Fibroblast of lung (primary cell): ENCODE measurements at places on chromosomes 7 and 10.
A peak's percentile ranks its signal among the peaks of the same experiment; 100 is the strongest.

- no peak overlapping the region for H3K4me3 ChIP-seq
- no peaks in the 10 kb centered on the region for H3K36me3 ChIP-seq
- H3K27ac ChIP-seq: no peak overlapping the region
Observed at GRCh38 chr10:113823389-113823788, 30.5 kb downstream of the DCLRE1A start.

DNA sequence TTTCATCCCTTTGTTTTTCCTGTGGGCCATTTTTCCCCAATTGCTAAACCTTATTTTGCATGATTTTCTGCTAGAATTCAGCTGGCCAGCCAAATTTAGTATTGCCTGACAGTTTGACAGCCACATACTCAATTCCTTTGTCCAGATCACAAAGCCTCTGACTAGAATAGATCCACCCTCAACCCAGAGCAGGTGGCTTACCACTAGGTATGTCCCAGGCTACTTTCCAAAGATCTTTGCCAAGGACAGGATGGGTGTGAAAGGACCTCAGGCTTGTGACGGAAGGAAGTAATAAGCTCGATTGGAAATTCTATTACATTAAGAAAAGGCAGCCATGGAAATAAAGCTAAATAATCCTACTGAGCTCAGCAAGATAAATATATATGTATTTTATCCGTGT, 50.6 kb upstream of the AGK start:
- no peak overlapping the region for H3K27ac ChIP-seq
- H3K27me3 ChIP-seq: no peaks in the 10 kb centered on the region
- no peak overlapping the region for H3K4me3 ChIP-seq
- no peaks in the 10 kb centered on the region for H3K36me3 ChIP-seq
- DNase-seq: no peak
- H3K4me1 ChIP-seq: no peaks in the 10 kb centered on the region

- H3K4me1 ChIP-seq: no peaks in the 10 kb centered on the region
- no peaks in the 10 kb centered on the region for H3K36me3 ChIP-seq
- H3K4me3 ChIP-seq: no peak overlapping the region
- H3K27ac ChIP-seq: no peak overlapping the region
- H3K27me3 ChIP-seq: no peaks in the 10 kb centered on the region
Observed at GRCh38 chr7:16136896-16137295, 284.4 kb downstream of the CRPPA start.

DNA sequence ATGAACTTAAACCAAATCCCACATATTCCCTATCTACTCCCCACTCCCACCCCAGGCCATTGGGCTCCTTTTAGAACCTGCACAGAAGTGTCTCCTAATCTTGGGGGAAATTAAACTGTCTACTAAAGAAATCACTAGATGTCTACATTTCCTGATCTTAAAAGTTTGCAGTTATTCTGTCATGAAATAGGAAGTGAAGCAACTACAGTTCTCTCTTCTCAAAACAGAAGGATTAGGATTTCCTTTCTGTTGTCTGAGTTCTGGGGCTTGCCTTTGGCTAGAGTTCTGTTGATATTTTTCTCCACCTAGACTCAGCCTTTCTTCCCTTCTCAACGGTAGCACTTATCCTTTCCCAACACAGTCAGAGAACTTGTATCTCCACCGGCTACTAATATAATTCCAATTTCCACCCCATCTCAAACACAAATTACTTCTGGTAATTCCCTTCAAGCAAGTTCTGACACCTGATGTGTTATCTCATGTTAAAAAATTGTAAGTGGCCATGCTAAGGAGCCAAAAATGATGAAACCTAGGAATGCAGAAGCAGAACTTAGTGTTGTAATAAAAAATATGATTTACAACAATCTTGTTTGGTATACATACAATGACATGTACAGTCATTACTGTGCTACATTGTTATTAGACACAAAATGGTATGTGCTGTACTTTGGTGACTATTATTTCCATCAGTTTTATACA, 12.1 kb downstream of the OR9A4 start:
- no peaks in the 10 kb centered on the region for H3K27me3 ChIP-seq
- no peak overlapping the region for H3K27ac ChIP-seq
- no peaks in the 10 kb centered on the region for H3K36me3 ChIP-seq
- no peak for DNase-seq

DNA sequence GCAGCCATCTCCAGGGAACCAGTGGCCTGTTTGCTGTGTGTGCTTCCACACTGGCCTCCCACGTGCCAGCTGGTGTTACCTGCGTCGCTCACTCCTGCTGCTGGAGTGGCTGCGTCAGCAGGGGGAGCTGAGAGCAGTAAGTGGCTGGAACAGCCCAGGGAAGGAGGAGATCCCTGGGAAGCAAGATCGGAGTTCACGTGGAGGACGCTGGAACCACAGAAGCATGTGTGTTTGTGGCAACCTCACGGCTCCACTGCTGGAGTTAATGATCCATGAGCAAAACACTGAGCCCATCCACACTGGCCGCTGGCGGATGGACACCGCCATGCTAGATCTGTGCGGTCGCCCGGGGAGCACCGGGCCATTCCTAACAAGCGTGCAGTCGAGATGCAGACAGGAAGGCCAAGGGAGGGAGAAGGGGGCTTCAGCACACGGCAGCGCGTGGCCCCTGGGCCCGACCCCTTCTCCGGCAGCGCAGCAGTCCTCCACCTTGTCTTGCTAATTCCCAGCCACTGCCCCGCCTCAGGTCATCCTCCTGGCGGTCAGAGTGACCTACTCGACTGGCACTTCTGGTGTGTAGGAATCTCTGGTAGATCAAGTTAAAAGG, 68.5 kb upstream of the EEPD1 start:
- H3K27ac ChIP-seq: no peak overlapping the region
- H3K4me1 ChIP-seq: no peaks in the 10 kb centered on the region
- DNase-seq: peak; percentile 32

- peaks cover 9% of the 10 kb centered on the region for H3K4me1 ChIP-seq
- H3K36me3 ChIP-seq: peaks cover 41% of the 10 kb centered on the region
- no peak overlapping the region for H3K27ac ChIP-seq
- H3K27me3 ChIP-seq: no peaks in the 10 kb centered on the region
- no peak for DNase-seq
Observed at GRCh38 chr7:107976620-107977019, 26.3 kb downstream of the LAMB1 start.

DNA sequence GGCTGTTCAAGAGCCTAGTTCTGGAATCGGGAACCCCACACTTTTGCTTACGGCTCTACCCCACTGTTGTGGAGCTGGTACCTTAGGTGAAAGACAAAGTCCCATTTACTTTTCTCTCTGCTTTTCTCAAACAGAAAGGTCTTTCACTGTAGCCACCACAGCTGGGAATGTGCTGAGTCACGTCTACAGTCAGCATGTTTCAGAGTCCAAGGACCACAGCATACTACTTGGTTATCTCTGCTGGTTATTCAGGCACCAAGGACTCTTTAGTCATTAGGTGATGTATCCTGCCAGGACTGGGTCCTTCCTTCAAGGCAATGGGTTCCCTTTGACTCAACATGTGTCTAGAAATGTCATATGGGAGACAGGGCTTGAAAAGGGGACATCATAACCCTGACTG, 266.8 kb upstream of the STEAP1 start:
- H3K4me3 ChIP-seq: no peak overlapping the region
- no peaks in the 10 kb centered on the region for H3K27me3 ChIP-seq
- no peak overlapping the region for H3K27ac ChIP-seq
- H3K4me1 ChIP-seq: no peaks in the 10 kb centered on the region
- no peaks in the 10 kb centered on the region for H3K36me3 ChIP-seq

DNA sequence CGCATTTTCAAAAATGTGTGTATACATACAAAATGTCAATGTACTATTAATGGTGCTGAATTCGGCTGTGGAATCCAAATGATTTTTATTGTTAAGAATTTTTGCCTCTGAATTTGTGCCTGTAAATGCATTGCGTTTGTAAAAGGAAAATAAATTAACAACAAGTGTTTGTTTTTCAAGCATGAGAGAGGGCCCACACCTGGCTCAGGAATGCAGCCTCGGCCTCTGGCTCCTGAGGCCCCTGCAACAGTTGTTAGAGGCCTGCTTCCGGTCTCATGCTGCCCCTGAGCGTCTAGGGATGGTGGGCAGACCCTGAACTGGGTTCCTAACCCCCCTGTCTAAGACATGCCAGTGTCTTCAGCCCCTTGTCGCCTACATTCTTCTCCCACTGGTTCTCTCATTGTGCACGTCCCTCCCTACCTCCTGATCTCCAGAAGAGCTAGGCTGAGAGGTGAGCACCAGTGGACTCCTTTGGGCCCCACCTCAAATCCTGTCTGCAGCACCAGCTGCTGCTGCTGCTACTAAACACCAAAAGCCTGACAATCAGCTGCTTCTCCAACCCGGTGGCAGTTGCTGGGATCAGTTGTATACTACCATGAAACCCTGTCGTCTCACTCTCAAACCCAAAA, 1.9 kb upstream of the BTBD16 start:
- no peak overlapping the region for H3K27ac ChIP-seq
- H3K4me3 ChIP-seq: no peak overlapping the region
- H3K27me3 ChIP-seq: no peaks in the 10 kb centered on the region
- no peaks in the 10 kb centered on the region for H3K36me3 ChIP-seq
